ENCODE measurements at places on chromosomes 4 and X.
A peak's percentile ranks its signal among the peaks of the same experiment; 100 is the strongest.

- DNase-seq: no peak
Measured at GRCh38 chrX:110013968-110014367, 11.1 kb downstream of the TMEM164 start.

GRCh38 chr4:157787618-157788017 is 385.2 kb downstream of the GASK1B start:
- no peak for DNase-seq

DNA sequence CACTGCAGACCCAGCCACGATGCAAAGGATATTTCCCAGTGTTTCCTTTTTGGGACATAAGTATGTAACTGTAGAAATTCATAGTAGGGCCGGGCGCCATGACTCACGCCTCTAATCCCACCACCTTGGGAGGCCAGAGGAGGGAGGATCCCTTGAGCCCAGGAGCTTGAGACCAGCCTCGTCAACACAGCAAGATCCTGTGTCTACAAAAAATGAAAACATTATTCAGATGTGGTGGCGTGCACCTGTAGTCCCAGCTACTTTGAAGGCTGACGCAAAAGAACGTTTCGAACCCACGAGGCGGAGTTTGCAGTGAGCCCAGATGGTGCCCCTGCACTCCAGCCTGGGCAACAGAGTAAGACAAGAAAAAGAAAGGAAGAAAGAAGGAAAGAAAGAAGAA is 49.2 kb downstream of the CRLF2 start:
- no peak for DNase-seq

- no peak for DNase-seq
Measured at GRCh38 chr4:137463377-137464003, 68.8 kb downstream of the PCDH18 start.

DNA sequence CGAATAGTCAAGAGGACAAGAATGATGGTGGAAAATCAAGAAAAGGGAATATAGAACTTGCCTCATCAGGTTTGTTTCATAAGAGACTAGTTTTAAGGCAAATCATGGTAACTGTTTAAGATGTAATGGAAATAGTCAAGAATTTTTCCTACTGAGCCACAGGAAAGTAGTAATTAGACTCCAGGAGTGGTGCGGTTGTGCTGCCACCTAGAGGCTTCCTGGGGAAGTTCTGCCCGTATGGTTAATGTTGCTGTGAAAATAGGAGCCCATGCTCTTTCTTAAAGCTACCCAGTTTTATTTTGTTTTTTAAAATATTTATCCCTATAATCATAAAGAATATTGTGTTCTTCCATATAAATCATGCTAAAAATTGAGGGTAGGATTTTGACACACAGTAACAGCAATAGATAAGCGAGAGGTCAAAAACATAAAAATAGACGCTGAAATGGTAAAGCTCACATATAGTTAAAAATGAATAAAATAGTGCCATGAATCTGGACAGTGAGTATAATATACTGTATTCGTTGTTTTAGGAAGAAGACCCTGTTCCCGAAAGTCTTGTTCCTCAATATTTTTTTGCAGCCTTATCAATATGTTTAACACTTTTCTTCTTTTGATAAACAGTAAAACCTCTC is 87.0 kb downstream of the PHOX2B start:
- peak; percentile 52 for DNase-seq

GRCh38 chrX:11210415-11210801 is 82.8 kb upstream of the AMELX start:
- DNase-seq: no peak

DNA sequence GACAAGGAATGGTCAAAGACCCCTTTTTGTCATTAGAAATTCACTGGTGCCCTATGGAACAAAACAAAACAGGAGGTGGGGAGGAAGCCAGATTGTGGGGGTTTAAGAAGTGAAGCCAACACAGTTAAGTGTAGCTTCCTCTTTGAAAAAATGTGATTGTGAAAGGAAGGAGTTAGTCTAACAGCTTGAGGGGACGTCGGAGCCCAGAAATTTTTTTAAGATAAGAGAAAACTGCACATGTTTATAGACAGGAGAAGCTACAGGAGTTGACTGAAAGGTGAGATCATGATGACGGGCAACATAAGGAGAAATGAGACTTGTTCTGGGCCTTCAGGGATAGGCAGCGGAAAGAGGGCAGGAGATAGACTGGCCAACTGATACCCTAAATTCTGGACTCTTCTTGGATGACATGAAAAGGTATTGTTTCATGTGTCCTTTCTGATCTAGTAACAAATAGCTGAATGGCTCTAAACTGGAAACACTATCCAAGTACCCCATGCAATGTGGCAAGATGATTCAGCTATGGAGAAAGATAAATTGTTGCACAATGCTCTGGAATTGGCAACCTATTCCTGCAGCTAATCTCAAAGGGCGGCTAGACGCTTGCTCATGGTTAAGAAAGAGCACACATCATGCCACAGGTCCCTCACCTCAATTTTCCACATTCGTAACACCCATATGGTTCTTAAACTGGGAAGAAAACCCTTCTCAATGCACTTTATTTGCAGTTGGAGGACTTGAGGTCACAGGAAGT is 3.7 kb upstream of the HDAC8 start:
- no peak for DNase-seq

GRCh38 chr4:36394352-36394903 is 113.0 kb downstream of the DTHD1 start:
- no peak for DNase-seq

DNA sequence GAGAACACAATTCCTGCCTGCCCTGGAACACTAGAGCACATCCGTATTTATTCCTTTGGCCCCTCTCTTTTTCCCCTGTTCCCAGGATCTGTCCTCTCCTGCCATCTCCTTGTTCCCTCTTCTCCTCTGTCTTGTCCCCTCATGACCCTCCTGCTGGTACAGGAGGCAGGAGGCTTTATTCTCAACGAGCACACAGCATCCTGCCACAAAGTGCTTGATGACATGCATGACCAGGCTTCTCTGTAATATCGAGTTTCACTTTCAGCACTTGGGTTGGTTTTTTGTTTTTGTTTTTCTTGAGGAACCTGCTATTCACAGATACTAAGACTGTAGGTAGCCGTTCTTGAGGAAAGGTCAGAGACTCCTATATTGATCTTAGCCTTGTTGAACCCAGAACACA is 35.3 kb downstream of the NALF2 start:
- DNase-seq: no peak

- no peak for DNase-seq
Measured at GRCh38 chr4:53016099-53016820, 154.1 kb downstream of the RASL11B start.

DNA sequence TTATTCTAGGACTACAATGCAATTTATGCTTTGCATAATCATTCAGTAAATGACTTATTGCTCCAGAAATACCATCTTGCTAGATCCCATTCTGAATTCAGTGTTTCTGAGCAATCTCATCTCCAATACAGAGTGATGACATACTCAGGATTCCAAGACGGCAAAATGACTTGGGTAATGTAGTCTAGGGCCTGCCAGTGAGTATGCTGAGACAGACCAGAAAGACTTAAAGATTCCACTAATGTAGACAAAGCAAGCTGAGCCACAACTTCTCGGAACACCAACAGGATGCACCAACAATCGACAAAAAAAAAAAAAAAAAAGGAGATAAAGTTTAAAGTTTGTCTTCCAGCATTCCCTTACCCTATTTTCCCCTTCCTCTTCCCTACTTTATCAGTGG is 919 bp upstream of the SEC24B start:
- no peak for DNase-seq

- DNase-seq: no peak
Measured at GRCh38 chr4:13522282-13523104, 21.8 kb downstream of the NKX3-2 start.

GRCh38 chr4:151643564-151643963 is 117.2 kb downstream of the GATB start:
- no peak for DNase-seq

GRCh38 chr4:168516841-168517240 is 20.0 kb downstream of the PALLD start:
- no peak for DNase-seq

GRCh38 chrX:39063702-39064101 is 262.4 kb downstream of the MID1IP1 start:
- DNase-seq: no peak

DNA sequence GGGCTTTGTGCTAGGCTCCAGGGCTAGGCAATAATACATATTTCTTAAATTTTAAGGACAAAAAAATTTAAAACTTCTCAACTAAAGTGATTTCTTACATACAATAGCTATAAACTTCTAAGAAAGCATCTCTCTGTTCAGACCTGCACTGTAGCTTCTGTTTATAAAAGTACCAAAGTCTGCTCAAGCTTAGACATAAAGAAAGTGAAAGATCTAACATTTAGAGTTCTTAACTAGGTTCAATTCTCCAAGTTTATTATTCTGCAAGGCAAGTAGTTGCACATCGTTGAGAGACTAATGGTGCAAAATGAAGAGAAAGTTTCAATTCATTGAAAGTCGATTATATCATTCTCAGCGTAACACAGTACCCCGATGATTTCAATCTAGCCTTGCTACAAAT is 857.4 kb upstream of the HTR2C start:
- no peak for DNase-seq

GRCh38 chr4:52028970-52029369 is 8.8 kb upstream of the LRRC66 start:
- no peak for DNase-seq

GRCh38 chr4:76726631-76727030 is 171.3 kb downstream of the SOWAHB start:
- no peak for DNase-seq
